ENCODE measurements at places on chromosomes 16 and 17.

GRCh38 chr16:55037966-55038365 lies 107.3 kb downstream of the IRX5 start:
- no peak for DNase-seq

GRCh38 chr16:3008690-3009037 lies 4.1 kb upstream of the CLDN9 start:
- DNase-seq: no peak

- no peak for DNase-seq
Observed at GRCh38 chr17:48502901-48503300, 27.9 kb downstream of the HOXB1 start.

DNA sequence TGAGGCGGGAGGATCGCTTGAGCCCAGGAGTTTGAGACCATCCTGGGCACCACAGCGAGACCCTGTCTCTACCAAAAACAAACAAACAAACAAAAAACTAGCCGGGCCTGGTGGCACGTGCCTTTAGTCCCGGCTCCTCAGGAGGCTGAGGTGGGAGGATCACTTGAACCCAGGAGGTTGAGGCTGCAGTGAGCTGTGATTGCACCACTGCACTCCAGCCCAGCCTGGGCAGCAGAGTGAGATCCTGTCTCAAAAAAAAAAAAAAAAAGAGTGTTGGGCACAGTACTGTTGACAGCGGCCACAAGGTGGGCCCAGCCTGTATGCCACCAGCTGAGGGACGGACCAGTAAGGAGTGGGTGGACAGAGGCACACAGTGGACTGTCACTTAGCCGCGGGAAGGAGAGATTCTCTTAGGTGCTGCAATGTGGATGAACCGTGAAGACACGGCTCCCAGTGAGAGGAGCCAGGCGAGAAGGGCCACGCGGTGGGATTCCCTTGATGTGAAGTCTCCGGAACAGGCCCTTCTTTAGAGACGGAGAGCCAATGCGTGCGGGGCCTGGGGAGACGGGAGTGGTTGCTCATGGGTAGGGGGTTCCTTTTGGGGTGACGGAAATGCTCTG lies 31.1 kb downstream of the GSE1 start:
- no peak for DNase-seq

DNA sequence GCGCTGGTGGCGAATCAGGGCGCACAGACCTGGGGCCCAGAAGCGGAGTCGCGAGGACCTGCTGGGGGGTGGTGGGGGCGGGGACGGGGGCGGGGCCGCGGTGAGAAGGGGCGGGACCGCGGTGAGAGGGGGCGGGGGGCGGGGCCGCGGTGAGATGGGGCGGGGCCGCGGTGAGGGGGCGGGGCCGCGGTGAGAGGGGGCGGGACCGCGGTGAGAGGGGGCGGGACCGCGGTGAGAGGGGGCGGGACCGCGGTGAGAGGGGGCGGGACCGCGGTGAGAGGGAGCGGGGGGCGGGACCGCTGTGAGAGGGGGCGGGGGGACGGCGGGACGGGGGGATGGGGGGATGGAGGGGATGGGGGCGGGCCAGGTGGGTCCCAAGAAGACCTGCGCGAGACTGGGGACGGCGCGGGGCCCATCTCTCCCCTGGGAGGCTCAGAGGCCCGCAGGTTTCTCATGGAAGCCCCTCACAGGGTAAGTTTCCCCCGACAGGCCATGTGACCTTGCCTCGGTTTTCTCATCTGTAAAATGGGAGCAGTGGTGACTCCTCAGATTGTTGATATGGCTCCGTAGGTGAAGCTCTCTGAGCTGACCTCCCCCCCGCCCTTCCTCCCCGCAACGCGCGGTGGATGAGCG lies 28.6 kb upstream of the DBNDD1 start:
- DNase-seq: no peak

- DNase-seq: no peak
Observed at GRCh38 chr17:68684949-68685357, 83.8 kb upstream of the FAM20A start.

DNA sequence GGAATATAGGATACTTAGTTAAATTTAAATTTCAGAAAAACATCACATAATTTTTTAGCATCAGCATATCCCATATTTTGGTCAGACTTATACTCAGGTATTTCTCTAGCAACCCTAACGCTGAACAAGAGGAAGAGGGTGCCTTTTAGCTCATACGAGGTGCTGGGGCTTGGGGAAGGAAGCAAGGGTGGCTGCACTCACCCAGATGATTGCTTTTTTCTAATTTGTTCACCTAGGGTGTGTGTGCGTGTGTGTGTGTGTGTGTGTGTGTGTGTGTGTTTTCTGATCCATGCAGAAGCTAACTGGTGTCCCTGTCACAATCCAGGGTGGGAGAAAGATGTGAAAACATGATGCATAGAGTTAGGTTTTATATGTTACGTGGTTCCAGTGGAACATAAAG lies 81.2 kb downstream of the WNT3 start:
- no peak for DNase-seq

DNA sequence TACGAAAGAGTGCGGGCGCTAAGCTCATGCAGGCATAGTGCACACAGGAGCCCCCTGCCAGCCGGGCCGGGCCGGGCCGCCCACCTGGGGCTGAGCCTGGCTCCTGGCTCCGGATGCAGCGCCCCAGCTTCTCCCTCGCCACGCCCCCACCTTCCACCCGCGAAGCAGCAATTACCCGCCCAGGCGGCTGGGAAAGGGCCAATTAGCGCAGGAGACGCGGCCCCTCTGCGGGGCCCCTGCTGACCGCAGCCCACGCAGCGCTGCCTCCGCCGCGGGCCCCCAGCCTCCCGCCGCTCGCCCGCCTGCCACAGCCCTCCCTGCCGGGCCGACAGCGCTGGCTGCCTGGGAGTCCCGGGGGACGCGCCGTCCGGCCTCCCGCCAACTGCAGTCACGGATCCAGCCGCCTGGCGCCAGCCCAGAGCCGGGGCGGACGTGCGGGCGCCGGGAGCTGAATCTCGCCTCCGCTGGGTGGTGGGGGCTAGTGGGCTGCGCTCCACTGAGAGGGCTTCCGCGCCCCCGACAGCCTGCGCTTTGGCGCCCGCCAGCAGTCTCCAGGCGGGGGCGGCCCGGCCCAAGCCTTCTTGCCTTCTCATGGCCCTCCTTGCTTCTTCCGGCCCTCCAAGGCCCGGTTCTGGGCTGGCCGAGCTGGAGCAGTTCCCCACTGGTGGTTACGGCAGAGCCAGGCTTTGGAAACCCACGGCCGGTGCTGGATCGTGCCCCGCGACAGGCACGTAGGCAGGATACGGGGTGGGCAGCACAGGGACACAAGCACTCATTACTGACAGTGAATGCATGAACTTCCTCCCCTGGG lies 14.9 kb upstream of the CBFB start:
- peak; percentile 52 for DNase-seq

- no peak for DNase-seq
Observed at GRCh38 chr17:32307658-32308057, 34.3 kb downstream of the C17orf75 start.

DNA sequence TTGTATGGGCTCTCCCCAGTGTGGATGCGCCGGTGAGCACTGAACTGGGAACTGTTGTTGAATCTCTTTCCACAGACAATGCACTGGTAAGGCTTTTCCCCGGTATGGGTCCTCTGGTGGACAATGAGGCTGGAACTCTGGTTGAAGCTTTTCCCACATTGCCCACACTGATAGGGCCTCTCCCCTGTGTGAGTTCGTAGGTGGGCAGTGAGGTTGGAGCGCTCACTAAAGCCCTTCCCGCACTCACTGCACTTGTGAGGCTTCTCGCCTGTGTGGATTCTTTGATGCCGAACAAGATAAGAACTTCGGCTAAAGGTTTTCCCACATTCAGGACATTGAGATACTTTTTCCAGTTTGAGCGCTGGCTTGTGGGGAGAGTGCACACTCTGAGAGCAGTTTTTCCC lies 17.8 kb downstream of the ZSCAN32 start:
- no peak for DNase-seq

DNA sequence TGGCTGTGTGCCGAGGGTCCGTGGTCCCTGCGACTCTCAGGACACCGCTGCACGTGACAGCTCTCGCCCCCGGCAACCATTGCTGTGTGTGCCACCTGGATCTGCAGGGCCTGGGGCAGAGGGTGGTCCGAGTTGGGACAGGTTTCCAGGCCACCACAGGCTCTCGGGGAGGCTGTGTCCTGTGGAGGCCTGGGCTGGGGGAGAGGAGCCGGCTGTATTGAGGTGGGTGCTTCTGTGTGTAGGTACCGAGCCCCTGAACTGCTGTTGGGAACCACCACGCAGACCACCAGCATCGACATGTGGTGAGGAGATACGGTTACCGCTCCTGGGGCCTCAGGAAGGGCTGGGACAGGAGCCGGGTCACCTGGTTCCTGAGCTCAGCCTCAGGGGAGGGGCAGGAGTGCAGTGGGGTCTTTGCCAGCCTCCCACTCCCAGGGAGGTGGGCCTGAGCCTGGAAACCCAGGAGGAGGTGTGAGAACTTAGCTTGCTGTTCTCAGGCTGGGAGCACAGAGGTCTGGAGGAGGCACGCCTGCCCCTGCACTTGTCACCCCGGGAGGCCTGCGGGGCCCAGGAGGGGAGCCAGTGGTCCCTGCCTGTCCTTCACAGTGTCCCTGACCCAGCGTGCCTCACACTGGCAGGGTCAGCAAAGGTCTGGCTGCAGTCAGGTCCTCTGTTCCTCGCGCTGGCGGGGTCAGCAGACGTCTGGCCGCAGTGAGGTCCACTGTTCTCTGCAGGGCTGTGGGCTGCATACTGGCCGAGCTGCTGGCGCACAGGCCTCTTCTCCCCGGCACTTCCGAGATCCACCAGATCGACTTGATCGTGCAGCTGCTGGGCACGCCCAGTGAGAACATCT lies 7.3 kb downstream of the SPATA2L start:
- no peak for DNase-seq

GRCh38 chr17:31248986-31249834 lies 47.8 kb downstream of the OMG start:
- DNase-seq: peak; percentile 64

DNA sequence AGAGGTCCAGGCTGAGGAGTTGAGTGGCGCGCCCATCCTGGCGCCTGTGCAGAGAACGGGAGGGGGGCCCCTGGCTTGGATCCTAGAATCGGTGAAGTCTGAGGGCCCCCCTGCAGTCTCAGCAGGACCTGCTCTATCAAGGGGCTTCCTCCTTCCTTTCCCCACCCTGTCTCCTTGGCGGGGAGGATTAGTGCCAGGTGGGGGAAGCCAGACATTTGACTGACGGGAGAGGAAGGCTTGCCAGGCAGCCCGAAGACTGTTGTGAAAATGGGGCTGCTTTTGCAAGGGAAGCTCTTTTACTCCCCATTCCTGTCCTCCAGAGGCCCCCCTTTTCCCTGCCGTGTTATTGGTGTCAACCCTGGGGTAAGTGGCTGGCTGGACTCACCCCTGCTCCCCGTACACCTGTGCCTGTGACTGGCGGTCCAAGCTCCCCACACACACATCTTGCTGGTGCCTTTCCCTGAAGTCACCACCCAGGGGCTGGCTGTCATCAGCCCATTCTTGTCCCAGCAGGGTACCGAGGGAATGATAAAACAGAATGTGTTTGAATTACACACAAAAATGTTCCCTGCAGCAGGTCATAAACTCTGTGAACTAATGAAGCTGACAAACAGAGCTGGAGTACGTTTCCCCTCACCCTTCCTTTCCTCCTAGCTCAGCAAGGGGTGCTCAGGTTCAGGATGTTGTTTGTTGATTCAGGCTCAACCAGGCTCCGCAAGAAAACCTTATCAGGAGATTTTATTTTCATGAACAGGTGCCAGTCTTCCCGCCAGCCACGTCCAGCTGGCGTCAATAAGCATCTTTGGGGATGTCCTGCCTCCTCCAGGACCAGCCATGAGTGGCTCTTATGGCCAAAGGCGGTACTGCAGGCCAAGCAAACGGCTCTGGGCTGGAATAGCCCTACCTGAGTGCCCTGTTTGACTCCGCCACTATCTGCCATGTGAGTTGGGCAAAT lies 4.4 kb upstream of the ARMC7 start:
- no peak for DNase-seq

GRCh38 chr17:76958974-76959373 lies 90.8 kb downstream of the MGAT5B start:
- DNase-seq: no peak

DNA sequence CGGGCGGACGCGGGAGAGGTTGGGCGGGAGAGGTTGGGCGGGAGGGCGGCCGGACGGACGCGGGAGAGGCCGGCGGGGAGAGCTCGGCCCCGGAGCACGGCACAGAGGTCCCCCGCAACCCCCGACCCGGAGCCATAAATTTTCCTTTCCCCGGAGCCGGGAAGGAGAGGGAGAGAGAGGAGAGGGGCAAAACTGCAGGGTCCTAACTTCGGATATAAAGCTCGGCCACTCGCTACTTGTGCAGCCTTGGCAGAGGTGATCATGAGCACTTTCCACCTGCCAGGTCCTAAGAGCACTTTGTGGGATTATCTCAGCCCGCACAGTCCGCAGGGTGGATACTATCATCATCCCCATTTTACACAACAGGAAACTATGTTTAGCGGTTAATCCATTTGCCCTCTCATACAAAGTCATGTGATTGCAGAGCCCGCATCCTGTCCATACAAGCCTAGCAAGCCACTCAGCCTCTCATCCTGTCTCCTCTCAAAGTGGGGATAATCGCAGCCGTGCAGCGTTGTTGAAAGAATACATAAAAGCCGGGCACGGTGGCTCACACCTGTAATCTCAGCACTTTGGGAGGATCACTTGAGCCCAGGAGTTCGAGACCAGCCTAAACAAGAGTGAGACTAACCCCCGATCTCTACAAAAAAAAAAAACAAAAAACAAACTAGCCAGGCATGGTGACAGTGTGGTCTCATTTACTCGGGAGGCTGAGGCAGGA lies 780 bp upstream of the DCAKD start:
- DNase-seq: no peak

DNA sequence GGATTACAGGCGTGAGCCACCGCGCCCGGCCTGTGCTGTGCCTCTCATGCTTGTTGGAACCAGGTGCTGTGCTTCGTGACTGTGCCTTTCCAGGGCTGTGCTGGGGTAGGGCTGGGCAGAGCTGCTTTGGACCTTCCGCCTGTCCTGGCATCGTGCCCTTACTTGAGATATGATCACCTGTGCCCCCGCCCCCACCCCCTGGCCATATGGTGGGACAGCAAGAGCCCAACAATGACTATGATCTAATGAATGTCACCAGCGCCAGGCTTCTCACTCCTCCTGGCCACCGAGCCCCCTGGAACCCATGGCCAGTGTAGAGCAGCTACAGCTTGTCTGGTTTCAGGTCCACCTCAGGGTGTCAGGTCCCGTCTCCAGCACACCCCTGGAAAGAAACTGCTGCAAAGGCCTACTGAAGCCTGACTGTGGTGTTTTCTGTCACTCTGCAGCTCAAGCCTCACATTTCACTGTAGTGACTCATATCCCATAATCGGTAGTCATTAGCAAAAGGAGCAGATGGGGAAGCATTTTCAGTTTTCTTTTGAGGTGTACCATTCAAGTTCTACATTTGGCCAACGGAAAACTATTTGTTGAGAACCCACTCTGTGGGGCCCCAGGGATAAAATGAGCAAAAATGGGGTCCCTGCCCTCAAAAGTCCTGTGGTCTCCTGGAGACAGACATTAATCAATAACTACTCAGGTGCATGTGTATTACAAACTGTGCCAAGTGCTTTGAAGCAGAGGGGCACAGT lies 22.1 kb downstream of the FCSK start:
- DNase-seq: peak; percentile 63

DNA sequence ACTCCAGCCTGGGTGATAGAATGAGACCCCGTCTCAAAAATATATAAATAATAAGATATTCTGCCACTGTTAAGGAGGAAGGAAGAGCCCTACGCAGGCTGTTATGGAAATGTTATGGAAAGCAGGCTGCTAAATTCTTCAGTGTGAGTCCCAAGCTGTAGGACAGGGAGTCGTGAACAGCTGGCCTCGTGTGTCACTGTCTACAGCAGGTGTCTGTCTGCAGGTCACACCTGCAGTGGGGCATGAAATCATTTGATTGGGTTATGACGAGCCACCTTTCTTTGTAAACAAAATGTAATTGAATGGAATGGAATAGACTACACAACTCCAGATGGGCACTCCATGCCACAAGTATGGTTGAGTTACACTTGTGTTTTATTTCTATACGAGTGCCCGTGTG lies 15.6 kb upstream of the LITAF start:
- DNase-seq: no peak
